Motor neuron (in vitro differentiated cells): ENCODE measurements at places on chromosomes 5 and 9.

GRCh38 chr9:12819436-12820185 is 44.8 kb downstream of the LURAP1L start:
- ATAC-seq: no peak

GRCh38 chr9:105307591-105308130 is 63.2 kb downstream of the SLC44A1 start:
- peak; percentile 82 for ATAC-seq

DNA sequence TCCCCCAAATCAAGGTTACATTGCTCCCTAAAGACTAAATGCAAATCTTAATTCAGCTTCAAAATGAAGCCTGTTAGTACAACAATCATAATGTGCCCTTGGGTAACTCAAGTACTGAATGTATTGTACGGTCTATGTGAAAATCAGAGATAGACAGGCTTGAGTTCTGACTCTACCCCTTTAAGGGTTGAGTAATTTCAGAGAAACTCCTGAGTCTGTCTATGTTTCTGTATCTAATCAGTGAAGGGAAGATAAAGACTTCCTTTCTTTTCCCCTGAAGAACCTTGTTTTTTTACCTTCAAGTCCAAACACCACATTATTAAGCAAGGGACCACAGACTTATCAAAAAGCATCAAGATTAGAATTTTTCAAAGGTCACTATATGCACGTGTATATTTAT is 108.2 kb downstream of the MPDZ start:
- no peak for ATAC-seq

DNA sequence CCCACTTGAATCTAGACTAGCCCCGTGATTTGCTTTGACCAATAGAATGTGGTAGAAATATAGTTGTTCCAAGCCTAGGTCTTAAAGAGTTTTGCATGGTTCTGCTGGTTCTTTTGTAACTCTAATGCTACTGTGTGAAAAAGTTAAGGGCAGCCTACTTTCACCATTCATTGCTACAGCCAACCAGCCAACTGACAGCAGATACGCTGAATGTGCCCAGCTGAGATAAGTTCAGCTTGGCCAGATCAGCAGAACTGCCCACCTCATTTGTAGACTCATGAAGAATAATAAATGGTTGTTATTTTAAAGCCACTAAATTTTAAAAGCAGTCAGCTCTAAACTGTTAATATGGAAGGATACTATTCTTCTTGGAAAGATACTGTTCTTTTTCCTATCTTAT is 23.9 kb downstream of the NR3C1 start:
- no peak for ATAC-seq
